ENCODE measurements at places on chromosomes 4 and X.

DNA sequence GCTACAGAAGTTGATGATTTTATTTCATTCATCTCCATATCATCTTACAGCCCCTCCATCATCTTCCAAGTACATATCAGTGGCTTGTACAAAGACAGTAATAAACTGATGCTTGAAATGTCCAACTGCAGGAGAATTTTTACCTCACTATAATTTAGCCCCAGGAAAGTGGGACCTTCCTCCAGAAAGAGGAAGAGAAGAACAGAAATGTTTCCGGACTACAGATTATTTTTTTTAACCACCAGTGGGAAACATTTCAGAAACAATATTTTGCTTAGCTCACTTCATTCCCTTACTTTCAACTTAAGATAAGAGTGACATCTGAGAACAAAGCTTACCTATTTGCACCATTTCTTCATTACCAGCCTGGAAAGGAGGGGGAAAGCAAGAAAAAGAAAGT is 2.0 kb downstream of the ADAMTS3 start:
- no peak for DNase-seq

GRCh38 chr4:169975131-169975837 is 50.9 kb downstream of the MFAP3L start:
- no peak for DNase-seq

- no peak for DNase-seq
These were observed 783.5 kb downstream of the STPG2 start for GRCh38 chr4:97359826-97360225.

DNA sequence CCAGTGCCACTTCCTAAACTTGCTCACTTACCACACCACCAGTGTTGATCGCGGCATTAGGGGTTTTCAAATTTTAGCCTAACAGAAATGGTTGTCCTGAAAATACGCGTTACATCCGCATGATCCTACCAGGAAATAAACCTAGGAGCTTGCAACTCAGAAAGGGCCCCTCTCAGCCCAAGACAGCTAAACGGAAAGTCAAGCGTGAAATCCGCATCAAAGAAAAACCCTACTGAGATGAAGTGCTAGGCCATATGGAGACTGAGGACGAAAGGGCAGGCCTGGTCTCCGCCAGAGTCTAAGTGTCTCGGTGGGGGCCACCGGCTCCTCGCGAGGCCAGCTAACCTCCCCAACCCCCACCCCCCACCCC is 626 bp downstream of the YTHDC1 start:
- no peak for DNase-seq

- DNase-seq, result no peak
These were observed 6.5 kb downstream of the SMIM9 start for GRCh38 chrX:154828016-154828408.

DNA sequence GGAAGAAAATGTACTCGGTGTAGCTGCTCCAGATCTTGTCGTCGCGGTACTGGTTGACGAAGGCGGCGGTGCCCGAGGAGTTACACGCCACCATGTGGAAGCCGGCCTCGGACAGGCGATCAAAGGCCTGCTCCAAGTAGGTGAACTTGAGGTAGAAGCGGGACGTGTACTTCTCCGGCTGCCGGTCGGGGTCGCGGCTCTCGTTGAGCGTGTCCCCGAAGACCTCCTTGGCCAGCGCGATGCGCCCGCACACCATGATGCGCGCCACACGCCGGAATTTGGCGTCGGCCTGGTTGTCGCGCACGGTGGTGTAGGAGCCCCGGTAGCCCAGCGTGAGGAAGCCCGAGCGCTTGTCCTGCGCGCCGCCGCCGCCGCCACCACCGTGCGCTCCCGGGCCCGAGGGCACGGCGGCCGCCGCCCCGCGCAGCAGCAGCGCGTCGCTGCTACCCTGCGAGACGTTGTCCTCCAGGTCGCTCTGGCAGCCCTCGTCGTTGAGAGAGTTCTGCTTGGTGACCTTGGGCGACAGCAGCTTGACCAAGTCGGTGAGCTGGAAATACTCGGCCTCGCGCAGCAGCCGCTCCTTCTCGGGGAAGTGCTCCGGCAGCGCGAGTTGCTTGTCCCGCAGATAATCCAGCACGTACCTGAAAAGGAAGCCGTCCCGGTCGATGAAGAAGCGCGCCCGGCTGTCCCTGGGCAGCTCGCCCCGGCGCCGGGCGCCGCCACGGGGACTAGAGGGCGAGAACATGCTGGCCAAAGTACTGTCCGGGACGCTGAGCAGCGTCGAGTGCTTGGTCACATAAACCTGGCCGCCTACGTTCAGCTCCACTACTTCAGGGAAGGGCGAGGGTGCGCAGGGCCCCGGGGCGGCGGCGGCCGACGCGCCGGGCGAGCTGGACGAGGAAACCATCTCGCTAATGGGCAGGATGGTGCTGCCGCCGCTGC is 775 bp downstream of the KCTD8 start:
- no peak for DNase-seq

DNA sequence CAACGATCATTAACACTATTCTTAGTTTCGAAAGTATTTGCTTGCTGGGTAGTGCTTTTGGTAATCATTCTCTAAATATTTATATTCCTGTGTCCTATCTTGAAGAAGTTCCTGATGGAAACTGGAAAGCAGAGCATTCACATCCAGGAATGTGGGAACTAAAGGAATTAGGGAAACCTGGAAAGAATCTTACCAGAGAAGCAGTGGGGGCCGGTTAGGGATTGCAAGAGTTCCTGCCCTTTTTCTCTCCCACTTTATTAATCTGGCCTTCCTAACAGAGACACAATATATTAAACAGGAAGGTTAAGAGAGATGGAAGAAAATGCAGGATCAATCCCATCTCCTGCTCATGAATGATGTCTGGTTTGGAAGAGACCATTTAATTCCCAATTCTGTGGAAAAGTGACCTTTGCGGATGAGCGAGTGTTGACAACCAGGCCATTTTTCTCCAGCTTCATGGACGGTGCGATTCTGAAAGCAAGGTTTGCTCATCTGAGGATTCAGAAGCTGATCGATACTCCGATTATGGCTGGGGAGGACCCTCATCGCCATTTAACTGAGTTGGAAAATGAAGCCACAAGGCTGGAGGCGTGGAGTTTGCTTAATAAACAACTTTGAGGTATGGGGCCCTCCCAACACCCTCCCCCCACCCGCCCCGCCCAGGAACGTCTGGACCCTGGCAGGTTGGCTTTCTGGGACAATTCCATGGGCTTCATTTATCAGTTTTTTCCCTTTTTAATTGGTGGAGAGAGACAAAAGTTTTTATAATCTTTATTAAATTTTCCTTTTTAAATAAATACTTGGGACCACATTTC is 52.3 kb downstream of the C4orf51 start:
- no peak for DNase-seq

DNA sequence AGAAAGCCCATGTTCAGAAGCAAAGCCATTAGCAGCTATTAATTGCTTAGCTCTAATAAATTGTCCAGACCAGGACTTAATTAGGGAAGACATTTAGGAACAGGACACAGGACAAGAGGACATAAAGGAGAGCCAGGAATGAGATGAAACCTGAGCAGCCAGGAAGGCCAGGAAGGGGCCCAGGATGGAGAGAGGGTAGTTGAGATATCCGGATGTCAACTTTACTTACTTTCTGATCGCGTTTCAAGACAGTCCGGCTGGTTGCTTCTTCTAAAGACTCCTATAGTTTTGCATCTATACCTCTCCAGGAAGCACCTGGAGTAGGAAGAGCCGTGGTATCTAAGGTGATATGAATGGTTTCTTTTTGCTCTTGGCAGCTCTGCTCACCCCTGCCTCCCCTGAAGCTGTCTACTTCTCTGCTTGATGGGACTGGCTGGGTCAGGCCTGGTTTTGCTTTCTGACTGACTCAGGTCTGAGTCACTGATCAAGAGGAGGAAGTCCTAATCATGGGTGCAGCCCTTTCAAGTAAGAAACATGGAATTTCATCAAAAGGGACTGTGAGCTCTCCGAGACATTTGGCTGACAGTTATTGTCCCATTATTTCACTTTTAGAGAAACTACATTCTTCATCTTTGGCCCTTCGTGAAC is 733.3 kb downstream of the RPA4 start:
- no peak for DNase-seq

- no peak for DNase-seq
These were observed 45.4 kb downstream of the SMARCAD1 start for GRCh38 chr4:94253036-94253435.

DNA sequence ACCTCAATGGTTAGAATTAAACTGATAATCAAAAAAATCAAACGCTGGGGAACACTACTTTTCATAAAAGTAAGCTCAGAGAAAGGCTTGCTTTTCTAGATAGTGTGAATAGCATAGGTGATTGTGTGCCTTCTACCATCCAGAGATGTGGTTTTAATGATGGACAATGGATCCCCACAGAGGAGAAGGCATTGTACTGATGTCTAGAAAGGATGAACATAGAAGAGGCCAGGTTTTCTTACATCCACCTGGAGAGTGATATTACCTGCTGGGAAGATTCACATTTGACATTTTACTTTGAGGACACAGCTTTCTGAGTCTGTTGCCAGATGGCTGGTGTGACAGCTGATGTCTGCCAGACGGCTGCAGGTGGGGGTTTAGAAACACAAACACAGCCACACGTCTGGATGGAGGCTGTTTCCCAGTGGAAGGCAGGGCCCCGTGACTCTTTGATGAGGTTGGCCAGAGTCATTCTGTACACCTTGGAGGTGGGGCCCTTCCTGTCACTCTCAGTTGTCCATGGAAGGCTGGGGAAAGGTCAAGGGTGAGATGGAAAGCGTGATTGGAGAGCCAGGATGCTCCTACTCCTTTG is 114.4 kb downstream of the PSAPL1 start:
- DNase-seq, result no peak

DNA sequence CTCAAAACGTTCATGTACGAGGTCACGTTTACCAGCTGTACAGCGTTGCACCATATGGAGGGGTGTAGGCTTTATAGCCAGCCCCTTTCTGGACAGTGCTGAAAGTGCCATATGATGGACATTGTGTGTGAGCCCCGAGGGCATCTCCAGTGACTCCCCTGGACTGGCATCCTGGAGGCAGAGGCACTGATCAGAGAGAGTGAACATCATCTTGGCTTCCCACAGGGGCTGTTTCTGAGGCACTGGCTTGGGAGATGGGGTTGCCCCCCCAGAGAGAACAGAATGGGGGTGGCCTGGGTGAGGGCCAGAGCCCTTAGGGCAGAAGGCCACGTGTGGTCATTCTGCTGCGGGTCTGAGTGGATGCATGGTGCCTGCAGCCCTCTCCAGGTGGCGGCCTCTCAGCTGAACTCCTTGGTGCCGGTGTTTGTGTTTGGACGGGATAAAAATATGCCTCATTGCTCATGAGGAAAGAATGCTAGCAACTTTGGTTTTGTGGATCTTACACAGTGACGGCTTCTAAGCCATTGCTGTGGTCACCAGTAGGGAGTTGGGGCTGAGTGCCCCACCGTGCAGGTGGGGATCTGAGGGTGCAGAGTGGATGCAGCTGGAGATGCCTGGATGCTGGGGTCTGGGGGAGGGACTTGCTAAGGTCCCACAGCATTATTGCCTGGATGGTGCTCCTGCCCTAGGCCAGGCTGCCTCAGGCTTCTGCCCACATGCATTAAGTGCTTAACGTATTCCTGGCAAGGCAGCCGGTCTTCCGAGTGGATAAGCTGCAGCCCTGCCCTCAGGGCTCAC is 3.4 kb downstream of the WFS1 start:
- DNase-seq, result no peak

DNA sequence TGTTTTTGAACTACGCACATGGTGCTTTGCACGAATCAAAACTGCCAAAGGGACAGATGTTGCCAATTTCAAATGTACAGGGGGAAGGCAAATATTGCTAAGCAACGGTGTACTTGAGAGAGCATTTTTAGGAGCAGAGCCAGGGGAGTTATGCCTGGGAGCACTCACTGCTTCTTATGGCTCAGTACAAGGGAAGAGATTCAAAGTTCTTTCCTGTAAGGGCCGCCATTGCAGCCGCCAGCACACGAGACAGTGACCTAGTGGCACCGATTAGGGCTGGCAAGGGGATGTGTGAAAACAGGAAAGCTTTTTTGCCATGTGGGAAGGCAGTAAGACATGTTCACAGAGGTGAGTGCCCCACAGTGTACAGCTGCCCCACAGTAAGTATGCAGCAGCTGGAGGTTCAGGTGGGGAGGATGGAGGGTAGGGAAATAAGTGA is 133.8 kb downstream of the AFF1 start:
- no peak for DNase-seq

DNA sequence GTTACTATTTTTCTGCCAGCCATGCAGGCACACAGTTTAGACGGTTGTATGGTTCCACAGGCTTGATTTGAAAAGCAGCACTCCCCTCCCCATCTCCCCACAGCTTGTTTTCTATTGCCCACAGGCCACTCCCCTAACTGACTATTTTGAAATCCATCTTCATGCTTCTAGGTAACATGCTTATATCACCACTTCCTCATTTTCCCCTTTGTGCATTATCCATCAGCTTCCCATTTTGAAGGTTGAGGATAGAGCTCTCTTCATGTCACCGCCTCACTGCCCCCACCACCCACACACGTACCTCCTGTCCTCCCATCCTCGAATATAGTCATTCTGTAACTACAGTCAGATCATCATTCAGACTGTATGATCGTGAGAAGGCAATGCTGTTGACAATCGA is 224.7 kb downstream of the MID1 start:
- no peak for DNase-seq

- no peak for DNase-seq
These were observed at the start of gene TRIM2 for GRCh38 chr4:153204247-153204671. TRIM2 (plus strand) TSS chr4:153204443; CDS start chr4:153204531, 88 bp downstream.

GRCh38 chrX:49155243-49155899 is 7.2 kb upstream of the MAGIX start:
- peak; percentile 17 for DNase-seq

- no peak for DNase-seq
These were observed at the start of gene PLS3 for GRCh38 chrX:115560978-115561604. PLS3 (plus strand) TSS chrX:115561174; CDS start chrX:115610251, 49,077 bp downstream.

- no peak for DNase-seq
These were observed 4.9 kb downstream of the UGT8 start for GRCh38 chr4:114603497-114603896.

DNA sequence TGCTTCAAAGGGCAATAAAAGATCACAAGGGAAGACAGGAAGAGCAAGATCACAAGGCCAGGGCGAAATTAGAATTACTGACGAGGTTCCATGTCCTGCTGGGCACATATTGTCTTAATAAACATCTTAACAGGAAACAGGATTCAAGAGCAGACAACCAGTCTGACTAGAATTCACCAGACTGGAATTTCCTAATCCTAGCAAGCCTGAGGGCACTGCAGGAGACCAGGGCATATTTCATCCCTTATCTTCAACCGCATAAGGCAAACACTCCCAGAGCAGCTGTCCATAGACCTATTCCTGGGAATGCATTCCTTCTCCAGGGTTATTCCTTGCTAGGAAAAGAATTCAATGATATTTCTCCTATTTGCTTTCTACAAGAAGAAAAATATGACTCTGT is 12.4 kb upstream of the TDO2 start:
- no peak for DNase-seq

- no peak for DNase-seq
These were observed 38.9 kb downstream of the GPRIN3 start for GRCh38 chr4:89268679-89269078.

- DNase-seq, result no peak
These were observed 286.1 kb downstream of the DCHS2 start for GRCh38 chr4:154205471-154205870.

- no peak for DNase-seq
These were observed 71.3 kb upstream of the PDHA1 start for GRCh38 chrX:19272452-19272851.

Data from T-helper 22 cell (primary cell).